ENCODE measurements at places on chromosomes 7 and 10. TPM values are rescaled to one million over a fixed set of nuclear protein-coding genes. Genes with fewer than 3 reads are reported as not detected.

DNA sequence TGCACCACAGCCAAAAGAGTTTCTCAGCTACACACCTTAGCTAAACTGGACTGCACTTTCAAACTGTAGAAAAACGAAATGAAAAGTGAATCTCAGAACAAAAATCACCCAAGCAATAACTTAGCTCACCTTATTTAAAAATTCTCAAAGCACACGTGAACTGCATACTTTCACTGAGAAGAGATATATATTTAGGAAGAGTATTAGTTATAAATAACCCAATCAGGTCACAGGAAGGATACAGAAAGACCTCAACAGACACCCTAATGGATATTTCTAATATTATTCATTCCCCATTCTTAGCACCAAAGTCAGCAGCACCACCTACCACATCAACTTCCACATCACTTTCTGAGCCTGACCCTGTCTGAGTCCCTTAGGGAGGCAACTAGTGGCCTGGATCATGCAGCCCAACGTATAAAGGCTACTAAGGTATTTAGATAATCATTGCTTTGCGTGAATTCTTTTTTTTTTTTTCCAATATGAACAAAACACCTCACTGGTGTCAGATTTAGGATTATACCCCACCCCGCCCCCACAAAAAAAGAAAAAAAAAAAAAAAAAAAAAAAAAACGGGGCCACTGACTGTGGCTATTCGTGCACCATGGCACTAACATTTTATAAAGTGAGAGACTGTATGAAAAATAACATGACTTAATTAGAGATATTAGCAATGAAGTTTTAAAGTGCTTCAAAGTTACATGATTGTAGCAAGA lies 2.6 kb downstream of the ABI1 start:
- DNase-seq, result no peak

DNA sequence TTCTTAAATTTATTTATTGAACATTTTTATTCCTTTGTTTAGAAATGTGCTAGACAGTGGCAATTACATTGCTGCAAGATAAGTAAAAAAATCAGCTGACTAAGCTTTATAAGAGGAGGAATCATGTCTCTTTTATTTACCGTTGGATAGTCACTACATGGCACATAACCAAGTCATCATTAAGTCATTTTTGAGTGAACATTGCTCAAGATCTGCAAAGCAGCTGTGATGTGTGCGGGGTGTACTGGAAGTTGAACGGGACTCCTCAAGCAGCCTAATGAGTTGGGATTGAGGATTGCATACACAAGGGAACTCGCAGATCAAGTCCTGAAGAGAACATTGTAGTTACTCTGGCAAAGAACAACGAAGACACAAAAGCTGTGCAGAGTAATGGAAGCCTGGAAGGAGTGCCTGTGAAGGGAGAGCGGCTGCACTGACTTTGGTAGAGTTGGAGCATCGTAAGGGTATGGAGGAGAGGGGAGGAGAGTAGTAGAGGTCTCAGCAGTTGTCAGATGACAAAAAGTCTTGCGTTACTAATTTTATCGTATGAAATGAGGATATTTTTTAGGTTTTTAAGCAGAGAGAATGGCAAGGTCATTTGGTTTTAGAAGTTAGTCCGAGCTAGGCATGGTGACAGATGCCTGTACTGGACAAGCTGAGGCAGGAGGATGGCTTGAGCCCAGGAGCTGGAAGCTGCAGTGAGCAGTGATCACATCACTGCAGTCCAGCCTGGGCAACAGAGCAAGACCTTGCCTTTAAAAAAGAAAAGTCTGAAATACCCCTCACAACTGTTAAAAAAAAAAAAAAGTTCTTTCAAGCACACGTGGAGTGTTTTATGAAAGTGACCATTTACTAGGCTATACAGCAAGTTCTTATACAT lies 95.1 kb downstream of the BMPR1A start:
- no peak for DNase-seq

- no peak for DNase-seq
Observed at GRCh38 chr10:30013757-30014156, 45.6 kb downstream of the JCAD start.

- peak; percentile 19 for DNase-seq
Observed at GRCh38 chr10:72124989-72125388, 36.6 kb upstream of the SPOCK2 start.

GRCh38 chr7:132380059-132380458 lies 196.2 kb downstream of the PLXNA4 start:
- DNase-seq, result no peak

DNA sequence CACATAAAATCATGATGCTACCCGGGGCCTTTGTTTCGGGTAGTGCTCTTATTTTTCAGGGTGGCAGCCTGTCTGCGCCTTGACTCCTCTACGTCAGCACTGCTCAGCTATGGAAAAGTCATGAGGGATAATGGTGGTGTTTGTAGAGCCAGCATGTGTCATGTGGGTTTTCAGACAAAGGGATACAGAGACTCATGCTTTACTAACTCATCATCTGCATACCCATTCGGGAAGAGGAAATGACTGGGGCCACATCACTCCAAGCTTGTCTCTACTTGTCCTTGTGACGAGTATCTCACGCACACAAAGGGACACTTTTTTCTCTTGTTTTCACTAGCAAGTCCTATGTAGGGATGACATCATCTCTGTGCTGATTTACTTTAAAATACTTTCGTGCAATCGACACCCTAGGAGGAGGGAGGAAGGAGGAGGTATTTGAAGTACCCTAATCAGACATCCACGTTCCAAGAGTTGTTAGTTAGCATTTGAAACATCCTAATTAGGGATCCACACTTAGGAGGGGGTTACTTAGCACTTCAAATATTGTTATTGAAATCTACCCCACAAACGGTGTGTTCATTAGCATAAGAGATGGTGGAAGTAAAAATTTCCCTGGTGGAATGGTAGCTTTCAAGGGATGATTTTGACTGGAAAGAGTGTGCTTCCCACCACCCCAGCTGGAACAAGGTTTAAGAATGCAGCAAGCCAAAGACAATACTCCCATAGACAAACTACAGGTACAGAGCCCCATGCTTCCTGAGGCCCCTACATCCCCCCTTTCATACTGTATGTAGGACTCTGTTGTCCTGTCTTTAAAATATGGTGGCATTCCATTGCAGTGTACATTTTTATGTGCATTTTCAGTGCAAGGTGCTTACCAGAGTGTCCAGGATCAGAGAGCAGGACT lies 52.0 kb downstream of the THNSL1 start:
- DNase-seq, result peak; percentile 23

GRCh38 chr7:50651271-50651989 lies 86.2 kb upstream of the DDC start:
- DNase-seq, result no peak

DNA sequence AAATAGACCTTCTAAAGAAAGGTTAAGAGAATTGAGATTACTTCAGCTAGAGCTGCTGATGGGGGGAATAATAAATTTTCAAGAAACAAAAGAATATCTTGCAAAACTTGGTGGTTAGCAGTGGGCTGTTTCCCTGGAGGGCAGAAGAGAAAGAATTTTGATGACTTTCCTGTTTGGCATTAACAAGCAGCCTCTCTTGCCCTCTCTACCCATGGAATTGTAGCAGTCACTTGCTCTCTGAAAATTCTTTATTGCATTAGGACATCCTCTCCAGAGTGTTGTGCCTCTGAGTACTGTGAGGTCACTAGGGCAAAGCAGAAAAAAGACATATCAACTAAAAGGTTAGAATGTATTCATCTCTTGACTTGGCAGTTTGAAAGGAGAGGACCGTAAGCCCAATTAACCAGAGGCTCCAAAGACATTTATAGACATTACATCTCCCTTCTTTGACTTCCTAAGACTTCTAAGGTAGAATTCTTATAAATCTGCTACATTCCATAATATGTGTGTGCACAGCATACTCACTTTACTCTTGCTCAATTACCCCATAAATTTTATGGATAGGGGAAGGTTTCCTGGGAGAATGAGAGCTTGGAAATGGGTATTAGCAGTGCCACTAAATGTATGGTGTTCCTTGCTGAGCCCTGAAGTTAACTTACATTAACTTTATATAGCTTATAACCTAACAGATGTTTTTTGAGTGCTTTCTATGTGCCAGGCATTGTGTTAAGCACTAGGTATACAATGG lies 215.3 kb downstream of the KIF20B start:
- peak; percentile 10 for DNase-seq

Gene AQP1
- total RNA-seq, result 1.6 TPM

Gene SLC26A5
- not detected for total RNA-seq

Gene PILRA
- 0.68 TPM for total RNA-seq
